ENCODE measurements at places on chromosomes 7 and 10.

DNA sequence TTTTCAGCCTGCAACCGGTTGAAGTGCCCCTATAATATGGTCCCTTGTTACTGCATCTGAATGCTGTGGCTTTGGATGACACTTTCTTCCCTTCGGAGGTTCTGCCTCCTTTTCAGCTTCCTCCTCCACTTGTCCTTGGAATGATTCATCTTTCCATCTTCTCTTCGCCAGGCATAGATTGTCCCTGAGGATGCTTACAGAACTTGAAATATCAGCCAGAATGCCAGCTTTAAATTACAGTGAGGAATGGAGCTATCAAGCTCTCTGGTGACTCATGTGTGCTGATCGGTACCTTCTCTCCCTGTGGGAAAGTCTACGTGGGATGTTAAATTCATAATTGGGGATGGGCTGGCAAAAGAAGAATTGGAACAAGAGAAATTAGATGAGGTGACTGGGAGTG, 45.9 kb upstream of the PDK4 start:
- DNase-seq = no peak

DNA sequence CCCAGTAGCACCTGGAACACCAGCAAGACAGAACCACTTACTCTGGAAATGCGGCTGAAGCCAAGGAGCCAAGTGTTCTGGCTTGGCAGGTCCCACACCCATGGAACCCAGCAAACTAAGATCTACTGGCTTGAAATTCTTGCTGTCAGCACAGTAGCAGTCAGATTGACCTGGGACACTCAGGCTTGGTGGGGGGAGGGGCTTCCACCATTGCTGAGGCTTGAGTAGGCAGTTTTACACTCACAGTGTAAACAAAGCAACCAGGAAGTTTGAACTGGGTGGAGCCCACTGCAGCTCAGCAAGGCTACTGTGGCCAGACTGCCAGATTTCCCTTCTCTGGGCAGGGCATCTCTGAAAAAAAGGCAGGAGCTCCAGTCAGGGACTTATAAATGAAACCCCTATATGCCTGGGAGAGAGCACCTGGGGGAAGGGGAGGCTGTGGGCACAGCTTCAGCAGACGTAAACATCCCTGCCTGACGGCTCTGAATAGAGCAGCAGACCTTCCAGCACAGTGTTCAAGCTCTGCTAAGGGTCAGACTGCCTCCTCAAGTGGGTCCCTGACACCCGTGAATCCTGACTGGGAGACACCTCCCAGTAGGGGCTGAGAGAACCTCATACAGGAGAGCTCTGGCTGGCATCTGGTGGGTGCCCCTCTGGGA, 121.2 kb downstream of the MTERF1 start:
- no peak for DNase-seq

- no peak for DNase-seq
Measured at GRCh38 chr10:110967645-110968044, 48.2 kb downstream of the SHOC2 start.

GRCh38 chr10:31789555-31789954, 139.1 kb downstream of the ARHGAP12 start:
- no peak for DNase-seq

DNA sequence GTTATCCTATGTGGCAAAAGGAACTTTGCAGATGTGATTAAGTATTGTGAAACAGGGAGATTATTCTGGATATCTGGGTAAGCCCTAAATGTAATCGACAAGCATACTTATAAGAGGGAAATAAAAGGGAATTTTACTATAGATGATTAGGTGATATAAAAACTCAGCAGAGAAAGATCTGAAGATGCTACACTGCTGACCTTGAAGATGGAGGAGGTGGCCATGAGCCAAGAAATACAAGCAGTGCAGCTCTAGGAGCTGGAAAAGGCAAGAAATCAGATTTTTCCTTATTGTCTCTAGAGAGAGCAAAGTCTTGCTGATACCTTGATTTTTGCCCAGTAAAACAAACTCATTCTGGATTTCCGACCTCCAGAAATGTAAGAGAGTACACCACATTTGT, 67.7 kb downstream of the BRAF start:
- no peak for DNase-seq

- no peak for DNase-seq
Measured at GRCh38 chr7:86149024-86149665, 494.6 kb upstream of the GRM3 start.

- DNase-seq = no peak
Measured at GRCh38 chr7:4692055-4692454, 10.0 kb downstream of the FOXK1 start.

- DNase-seq = no peak
Measured at GRCh38 chr10:12705943-12706342, 295.6 kb downstream of the CCDC3 start.

- DNase-seq = no peak
Measured at GRCh38 chr10:131689016-131689415, 211.8 kb upstream of the PPP2R2D start.

DNA sequence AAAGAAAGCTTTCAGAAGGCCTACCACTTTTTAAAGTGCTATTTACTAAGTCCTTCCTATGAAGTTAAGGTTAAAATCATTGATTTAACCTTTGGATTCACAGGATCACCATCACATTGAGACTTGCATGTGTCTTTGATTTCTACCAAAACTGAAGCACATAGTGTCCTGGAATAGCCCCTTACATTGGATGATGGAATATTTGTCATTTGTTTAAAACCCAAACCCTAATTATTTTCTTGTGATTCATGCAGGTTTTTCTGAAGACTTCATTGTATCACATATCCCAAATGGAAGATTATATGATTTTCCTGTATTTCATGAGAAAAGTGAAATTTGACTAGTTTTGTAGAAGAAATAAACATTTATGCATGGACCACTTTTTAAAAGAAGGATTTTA, 3.3 kb downstream of the SEMA3A start:
- no peak for DNase-seq

- DNase-seq = no peak
Measured at GRCh38 chr7:44975331-44976039, 3.3 kb downstream of the MYO1G start.

- DNase-seq = peak; percentile 77
Measured at GRCh38 chr7:100827330-100828226, at the start of gene EPHB4. Gene EPHB4, minus strand, starts transcription at chr7:100827523. Its CDS starts 493 bp downstream, at chr7:100827030.

DNA sequence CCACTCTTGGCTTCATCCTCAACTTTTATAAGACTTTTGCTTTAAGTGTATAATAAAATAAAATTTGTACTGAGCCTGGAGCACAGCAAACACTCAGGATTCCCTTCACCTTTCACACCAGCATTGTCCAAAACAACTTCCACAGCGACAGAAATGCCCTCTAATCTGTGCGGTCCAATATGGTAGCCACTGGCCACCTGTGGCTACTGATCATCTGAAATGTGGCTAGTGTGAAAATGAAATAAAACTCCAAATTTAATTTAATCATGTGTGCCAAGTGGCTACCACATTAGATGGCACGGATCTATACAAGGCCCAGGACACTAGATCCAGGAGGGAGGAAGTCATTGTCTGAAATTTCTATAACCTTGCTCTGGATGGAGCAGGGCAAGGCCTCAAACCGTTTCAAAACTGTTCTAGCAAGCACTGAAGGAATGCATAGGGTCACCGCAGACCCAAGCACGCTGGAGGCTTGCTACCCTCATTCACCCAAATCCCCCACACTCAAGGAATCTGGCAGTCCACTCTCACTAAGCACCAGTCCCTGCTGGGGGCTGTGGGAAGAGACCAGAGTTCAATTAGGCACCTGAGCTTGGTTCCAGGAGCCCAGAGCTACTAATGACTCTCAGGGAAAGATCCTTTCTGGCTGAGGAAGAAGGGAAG, 6.3 kb upstream of the MYO1G start:
- DNase-seq = no peak

DNA sequence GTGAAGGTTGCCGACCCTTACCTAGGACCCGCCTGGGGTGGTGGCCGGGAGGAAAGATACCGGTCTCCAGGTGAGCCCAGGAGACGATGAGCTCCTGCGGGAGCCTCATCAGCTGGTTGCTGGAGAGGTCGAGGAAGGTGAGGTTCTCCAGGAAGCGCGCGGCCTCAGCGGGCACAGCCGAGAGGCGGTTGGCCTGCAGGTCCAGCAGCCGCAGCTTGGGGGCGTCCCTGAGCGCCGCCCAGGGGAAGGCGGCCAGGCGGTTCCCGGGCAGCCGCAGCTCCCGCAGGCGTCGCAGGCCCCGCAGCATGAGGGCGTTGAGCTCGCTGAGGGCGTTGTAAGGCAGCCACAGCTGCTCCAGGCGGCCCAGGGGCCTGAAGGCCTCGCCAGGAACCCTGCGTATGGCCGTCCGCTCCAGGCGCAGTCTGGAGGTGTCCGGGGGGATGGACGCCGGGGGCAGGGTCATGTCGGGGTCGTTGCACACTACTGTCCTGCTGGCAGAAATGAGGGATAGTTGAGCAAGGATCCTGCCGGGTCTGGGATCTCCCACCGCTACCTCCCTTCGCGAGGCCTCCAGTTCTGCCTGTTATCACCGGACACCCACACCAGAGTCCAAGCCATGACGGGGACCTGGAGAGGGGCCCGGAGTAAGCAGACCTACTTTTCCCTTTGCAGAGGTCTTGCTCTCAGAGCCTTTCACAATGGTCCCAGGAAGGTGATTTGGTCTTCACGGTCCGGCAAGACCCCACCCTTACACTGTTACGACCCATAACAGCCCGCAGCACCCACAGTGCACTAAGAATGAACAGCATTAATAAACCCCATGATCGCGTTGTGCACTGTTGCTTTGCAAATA, 3.9 kb downstream of the LRIT1 start:
- DNase-seq = no peak

DNA sequence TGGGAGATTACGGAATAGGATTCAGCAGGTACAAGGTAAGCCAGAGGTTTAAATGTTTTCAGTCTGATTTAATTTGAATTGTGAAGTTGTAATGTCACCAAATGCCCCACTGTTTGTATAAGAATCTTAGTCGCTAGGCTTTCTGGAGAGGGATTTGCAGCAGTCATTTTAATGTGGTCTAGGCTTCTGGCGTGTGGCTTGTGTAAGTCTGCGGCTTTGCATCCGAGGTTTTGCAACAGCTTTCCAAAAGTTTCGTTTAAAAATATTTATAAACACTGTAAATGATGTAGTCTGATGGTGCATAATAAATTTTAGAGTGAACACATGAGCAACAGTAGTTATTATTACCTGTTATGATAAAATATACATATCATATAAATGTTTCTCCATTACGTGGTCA, 26.1 kb upstream of the BHLHA15 start:
- DNase-seq = no peak

- no peak for DNase-seq
Measured at GRCh38 chr10:61139592-61139953, 195.6 kb upstream of the RHOBTB1 start.

GRCh38 chr10:91162495-91163268, 57.8 kb upstream of the PCGF5 start:
- DNase-seq = no peak

DNA sequence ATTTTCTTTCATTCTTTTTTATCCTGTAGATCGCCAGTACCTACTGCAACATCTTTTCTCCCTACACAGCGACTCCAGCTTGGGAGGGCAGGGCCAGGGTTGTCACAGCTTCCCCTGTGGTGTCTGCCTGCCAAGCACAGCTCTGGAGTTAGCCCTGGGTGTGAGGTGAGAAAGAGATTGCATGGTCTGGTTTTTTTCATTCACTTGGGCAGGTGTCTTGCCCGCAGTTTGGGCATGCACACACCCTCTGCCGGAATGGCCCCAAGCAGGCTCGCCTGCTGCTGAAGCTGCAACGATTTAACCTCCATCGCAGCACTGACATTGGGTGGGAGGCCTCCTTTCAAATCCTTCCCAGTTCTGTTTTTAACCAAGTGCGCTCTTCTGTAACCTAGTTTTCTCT, 132.8 kb downstream of the WNT2 start:
- DNase-seq = no peak

DNA sequence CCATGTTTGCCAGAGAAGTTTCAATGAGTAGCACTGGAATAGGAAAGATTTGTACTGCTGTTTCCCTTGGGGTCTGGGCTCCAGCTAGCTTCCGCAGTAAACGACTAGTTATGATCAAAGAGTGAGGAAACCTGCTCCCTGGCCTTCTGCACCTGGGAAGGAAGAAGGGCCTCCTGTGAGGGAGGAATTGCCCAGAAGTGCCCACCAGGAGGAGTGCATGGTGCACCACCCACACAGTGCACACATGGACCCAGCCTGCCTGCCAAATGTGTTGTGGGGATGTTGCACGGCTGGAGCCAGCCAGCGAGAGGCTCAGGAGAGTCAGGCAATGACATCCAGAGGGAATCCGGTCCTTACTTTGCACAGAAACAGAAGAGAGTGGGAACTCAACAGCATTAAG, 27.0 kb upstream of the FAM107B start:
- DNase-seq = no peak

GRCh38 chr10:33455029-33455428, 120.6 kb upstream of the NRP1 start:
- DNase-seq = no peak

DNA sequence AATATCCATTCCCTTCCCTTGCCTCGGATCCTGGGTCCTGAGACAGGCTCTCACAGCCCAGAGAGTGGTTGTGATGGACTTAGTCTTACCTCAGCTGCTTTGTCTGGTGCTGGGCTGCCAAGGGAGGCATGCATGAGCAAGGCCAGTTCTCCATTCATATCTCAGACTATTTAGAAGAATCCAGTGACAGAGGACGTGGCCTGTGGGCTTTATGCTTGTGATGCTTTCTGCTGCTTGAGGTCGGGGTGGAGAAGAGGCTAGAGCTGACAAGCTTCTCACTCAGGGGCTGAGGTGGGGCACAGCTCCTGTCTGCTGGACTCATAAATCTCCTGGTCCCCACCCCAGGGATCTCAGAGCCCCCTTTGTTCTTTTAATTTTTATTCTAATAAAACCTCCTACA, 66.8 kb downstream of the DNAJC12 start:
- no peak for DNase-seq

- no peak for DNase-seq
Measured at GRCh38 chr7:143327903-143328302, 12.0 kb downstream of the CLCN1 start.

- no peak for DNase-seq
Measured at GRCh38 chr10:12806228-12807095, 195.1 kb downstream of the CCDC3 start.

GRCh38 chr7:149000961-149001360, 27.3 kb downstream of the PDIA4 start:
- DNase-seq = no peak

DNA sequence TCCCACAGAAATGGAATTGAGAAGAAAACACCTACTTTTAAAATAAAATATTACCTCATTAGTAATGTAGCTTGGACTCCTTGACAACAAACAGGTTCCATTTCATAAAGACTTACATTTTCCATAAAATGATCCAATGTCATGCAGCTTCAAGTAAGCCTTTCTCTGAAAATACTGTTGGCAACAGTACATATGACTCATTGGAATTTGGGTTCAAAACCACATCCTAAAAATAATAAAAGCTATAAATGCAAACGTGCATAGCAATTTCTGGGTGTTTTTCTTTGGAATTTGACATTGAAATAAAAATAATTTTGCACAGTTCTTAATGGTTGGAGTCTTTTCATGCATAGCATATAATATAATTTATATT, 47.9 kb downstream of the FHIP2A start:
- DNase-seq = no peak

DNA sequence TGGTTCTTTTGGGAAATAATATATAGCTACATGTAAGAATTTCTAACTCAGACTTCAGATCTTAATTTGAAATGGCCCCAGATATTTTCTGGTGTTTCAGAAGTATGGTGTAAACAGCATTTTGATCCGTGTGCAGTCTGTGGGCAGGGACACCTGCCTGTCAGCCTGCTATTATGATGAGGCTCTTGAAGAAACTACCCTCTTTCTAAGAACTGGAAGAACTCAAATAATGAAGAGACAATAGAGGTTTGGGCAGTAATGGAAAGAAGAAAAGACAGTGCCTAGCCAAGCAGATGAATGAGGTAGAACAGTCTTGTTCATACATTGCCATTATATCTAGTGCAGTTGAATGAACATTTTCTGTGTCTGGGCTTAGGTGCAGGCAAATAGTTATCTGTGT, 256.6 kb downstream of the ARHGAP21 start:
- no peak for DNase-seq

GRCh38 chr10:24824124-24824523, 100.4 kb upstream of the ARHGAP21 start:
- no peak for DNase-seq
